ENCODE measurements at places on chromosomes 2 and 18. TPM values are rescaled to one million over a fixed set of nuclear protein-coding genes. Genes with fewer than 3 reads are reported as not detected.

GRCh38 chr2:74693213-74693612 is 39.2 kb downstream of the SEMA4F start:
- no peak for DNase-seq
- H3K27me3 ChIP-seq: no peaks in the 10 kb centered on the region

- H3K4me3 ChIP-seq: no peak overlapping the region
- no peaks in the 10 kb centered on the region for H3K27me3 ChIP-seq
- no peak for DNase-seq
- no peaks in the 10 kb centered on the region for H3K4me1 ChIP-seq
Measured at GRCh38 chr18:35582899-35583558, 1.5 kb downstream of the GALNT1 start.

DNA sequence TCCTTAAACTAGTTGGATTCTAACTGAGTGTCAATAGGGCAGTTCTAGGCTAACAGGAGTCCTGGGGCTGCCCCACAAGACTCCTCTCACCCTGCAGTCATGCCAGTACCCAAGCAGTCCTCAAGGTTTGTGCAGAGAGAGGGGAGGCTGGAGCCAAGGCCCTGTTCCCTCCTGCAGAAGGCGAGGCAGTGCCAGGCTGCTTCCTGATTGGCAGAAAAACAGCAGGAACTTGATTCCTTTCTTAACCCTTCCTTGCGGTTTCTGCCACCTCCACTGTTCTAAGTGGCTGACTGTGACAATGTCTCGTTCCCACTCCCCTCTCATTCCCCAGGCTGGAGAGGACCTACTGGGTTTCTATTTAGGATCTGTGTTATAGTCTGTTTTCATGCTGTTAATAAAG is 75.3 kb downstream of the LPIN1 start:
- H3K4me3 ChIP-seq: no peak overlapping the region
- H3K36me3 ChIP-seq: no peaks in the 10 kb centered on the region
- H3K4me1 ChIP-seq: no peaks in the 10 kb centered on the region
- H3K27me3 ChIP-seq: no peaks in the 10 kb centered on the region
- DNase-seq: no peak

RTP5 gene
- 0.16 TPM for total RNA-seq

MLPH gene
- 5.7 TPM for total RNA-seq

DNA sequence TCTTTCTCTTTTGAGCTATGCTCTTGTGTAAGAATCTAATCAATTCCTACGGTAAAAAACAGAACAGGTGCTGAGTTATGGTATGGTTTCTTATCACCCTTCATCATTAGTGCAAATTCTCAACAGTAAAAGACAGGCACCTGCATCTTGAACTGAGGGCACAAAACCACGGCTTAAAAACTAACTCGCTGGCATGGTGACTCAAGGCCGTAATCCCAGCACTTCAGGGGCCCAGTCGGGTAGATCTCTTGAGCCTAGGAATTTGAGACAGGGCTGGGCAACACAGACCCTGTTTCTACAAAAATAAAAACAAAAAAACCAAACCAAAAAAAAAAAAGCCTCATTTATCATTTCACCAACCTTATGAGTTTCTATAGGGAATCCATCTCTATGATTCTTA is 33.3 kb downstream of the THAP4 start:
- no peaks in the 10 kb centered on the region for H3K27me3 ChIP-seq
- no peaks in the 10 kb centered on the region for H3K4me1 ChIP-seq
- H3K36me3 ChIP-seq: peaks cover 28% of the 10 kb centered on the region
- H3K4me3 ChIP-seq: no peak overlapping the region
- no peak for DNase-seq
- H3K27ac ChIP-seq: no peak overlapping the region

- H3K36me3 ChIP-seq: no peaks in the 10 kb centered on the region
- no peak overlapping the region for H3K27ac ChIP-seq
- H3K27me3 ChIP-seq: no peaks in the 10 kb centered on the region
- H3K4me1 ChIP-seq: no peaks in the 10 kb centered on the region
- DNase-seq: no peak
Measured at GRCh38 chr2:65845442-65846182, 413.2 kb upstream of the SPRED2 start.

GRCh38 chr2:233059797-233060500 is at the start of gene INPP5D:
Gene INPP5D (plus strand): TSS chr2:233060342. CDS start chr2:233060479, 137 bp downstream.
- H3K4me3 ChIP-seq: peak within 1 kb of the TSS; percentile 2
- peak; percentile 70 for DNase-seq
- H3K4me1 ChIP-seq: peaks cover 8% of the 10 kb centered on the region
- peak within 1 kb of the TSS; percentile 65 for H3K27ac ChIP-seq
- no peaks in the 10 kb centered on the region for H3K27me3 ChIP-seq
- no peaks in the 10 kb centered on the region for H3K36me3 ChIP-seq

DNA sequence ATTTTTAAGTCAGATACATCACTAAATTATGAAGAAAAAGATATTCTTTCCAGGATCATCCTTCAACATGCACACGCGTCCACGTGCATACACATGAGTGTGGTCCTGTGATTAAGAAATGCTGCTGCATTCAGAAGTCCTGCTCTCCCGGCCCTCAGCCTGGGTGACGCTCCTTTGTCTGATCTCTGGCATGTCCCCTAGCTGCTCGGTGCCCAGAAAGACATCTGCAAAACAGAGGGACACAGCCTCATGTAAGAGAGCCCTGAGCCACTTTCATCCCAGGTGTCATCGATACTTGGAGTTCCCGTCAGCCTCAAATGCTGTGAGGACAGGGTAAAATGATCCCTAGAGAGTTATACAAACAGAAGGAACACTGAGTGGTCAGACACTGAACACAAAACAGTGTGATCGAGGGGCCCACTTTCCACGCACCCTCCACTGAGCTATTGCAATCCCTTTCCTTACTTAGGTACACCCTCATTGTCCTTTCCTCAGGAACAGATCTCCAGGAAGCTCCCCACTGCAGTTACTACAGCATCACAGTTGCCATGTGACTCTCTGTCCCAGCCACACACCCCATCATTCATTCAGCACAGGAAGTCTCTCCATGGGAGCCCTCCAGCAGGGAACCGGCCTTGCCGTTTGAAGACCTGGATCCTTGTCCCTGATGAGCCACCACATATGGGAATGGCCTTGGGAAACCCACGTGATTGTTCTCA is 32.1 kb downstream of the CRACDL start:
- no peak overlapping the region for H3K27ac ChIP-seq
- no peaks in the 10 kb centered on the region for H3K4me1 ChIP-seq
- H3K36me3 ChIP-seq: no peaks in the 10 kb centered on the region

- H3K27ac ChIP-seq: no peak overlapping the region
- no peaks in the 10 kb centered on the region for H3K36me3 ChIP-seq
- no peak overlapping the region for H3K4me3 ChIP-seq
- H3K27me3 ChIP-seq: no peaks in the 10 kb centered on the region
Measured at GRCh38 chr2:75483878-75484277, 76.9 kb downstream of the EVA1A start.

- no peaks in the 10 kb centered on the region for H3K36me3 ChIP-seq
- H3K27me3 ChIP-seq: no peaks in the 10 kb centered on the region
- no peak overlapping the region for H3K27ac ChIP-seq
- no peak for DNase-seq
- H3K4me3 ChIP-seq: no peak overlapping the region
- H3K4me1 ChIP-seq: no peaks in the 10 kb centered on the region
Measured at GRCh38 chr2:184517402-184517801, 80.9 kb upstream of the ZNF804A start.

- no peak overlapping the region for H3K4me3 ChIP-seq
- H3K27me3 ChIP-seq: no peaks in the 10 kb centered on the region
- H3K36me3 ChIP-seq: no peaks in the 10 kb centered on the region
- no peaks in the 10 kb centered on the region for H3K4me1 ChIP-seq
- no peak overlapping the region for H3K27ac ChIP-seq
- no peak for DNase-seq
Measured at GRCh38 chr2:147094077-147094476, 750.8 kb upstream of the ACVR2A start.

DNA sequence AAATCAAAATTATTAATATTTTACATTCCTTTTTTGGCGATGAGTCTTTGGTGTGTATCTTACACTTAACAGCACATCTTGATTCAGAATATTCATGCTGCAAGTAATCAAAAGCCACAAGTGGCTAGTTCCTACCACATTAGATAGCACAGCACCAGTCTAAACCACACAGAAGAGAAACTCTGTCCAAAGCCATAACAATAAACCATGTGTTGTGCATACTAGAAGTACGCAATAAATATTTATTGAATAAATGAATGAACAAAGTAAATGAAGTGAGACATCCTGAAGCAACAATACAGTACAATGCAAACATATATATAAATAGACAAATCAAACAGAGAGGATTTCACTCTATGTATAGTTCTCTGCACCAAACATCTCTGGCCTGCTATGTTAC is 287.3 kb downstream of the EXOC6B start:
- H3K27ac ChIP-seq: no peak overlapping the region
- H3K4me3 ChIP-seq: no peak overlapping the region
- H3K27me3 ChIP-seq: no peaks in the 10 kb centered on the region
- no peaks in the 10 kb centered on the region for H3K4me1 ChIP-seq
- DNase-seq: no peak

GRCh38 chr2:2024751-2025481 is 280.6 kb upstream of the PXDN start:
- no peak overlapping the region for H3K27ac ChIP-seq
- DNase-seq: no peak
- no peaks in the 10 kb centered on the region for H3K4me1 ChIP-seq
- no peaks in the 10 kb centered on the region for H3K27me3 ChIP-seq

- no peaks in the 10 kb centered on the region for H3K27me3 ChIP-seq
- no peaks in the 10 kb centered on the region for H3K36me3 ChIP-seq
- no peak overlapping the region for H3K27ac ChIP-seq
- no peak overlapping the region for H3K4me3 ChIP-seq
- H3K4me1 ChIP-seq: no peaks in the 10 kb centered on the region
Measured at GRCh38 chr2:51866361-51866760, 834.4 kb upstream of the NRXN1 start.

- DNase-seq: no peak
- H3K4me1 ChIP-seq: no peaks in the 10 kb centered on the region
- no peaks in the 10 kb centered on the region for H3K27me3 ChIP-seq
Measured at GRCh38 chr18:63795606-63796005, 20.4 kb downstream of the SERPINB7 start.

GRCh38 chr2:152864601-152865149 is 146.3 kb downstream of the ARL6IP6 start:
- H3K36me3 ChIP-seq: no peaks in the 10 kb centered on the region
- no peaks in the 10 kb centered on the region for H3K4me1 ChIP-seq
- no peak overlapping the region for H3K27ac ChIP-seq
- no peaks in the 10 kb centered on the region for H3K27me3 ChIP-seq
- DNase-seq: no peak

GRCh38 chr18:59357928-59358327 is 1.1 kb downstream of the LMAN1 start:
- peak overlapping the region; percentile 83 for H3K27ac ChIP-seq
- DNase-seq: no peak
- H3K4me1 ChIP-seq: peaks cover 17% of the 10 kb centered on the region
- no peaks in the 10 kb centered on the region for H3K27me3 ChIP-seq

SCYGR2 gene
- not detected for total RNA-seq

DNA sequence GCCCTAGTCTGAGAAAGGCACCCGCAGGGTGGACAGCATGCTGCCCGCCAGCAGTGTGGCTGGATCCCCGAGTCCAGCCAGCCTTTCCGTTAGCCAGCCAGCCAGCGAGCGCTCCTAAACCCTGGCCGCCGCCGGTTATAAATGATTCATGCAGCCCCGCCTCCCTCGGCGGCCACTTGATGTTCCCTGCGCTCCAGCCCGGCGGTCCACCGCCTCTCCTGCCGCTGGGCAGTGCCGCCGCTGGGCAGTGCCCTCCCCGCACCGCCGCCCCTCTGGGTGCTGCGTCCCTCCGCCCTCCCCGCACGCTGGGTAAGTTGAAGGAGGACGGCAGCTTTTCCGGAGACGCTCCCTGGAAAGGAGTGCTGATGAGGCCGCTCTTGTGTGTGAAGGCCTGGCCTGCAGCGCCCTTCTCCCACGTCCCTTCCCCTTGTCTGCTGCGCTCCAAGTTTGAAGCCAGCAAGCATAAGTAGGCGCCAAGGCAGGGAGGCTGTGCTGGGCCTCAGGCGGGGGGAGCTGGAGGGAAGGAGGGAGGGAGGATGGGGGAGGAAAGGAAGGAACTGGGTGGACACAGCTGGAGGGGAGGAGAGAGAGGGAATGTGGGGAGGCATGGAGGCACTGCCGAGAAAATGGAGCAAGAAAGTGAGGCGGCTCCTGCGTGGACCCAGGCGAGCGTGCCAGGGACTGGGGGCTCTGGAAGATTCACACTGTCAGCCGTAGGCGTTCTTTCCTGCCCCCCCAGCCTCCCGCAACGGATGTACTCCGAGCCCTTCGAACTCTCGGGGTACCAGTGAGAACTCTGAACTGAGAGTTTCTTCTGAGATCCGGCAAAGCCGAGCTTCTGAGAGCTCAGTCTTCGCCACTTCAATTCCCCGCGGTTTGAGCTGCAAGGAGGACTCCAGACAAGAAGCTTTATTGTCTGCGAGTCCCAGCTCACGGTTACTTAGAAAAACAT is 131.9 kb downstream of the GLI2 start:
- peak overlapping the region; percentile 91 for H3K27ac ChIP-seq
- H3K27me3 ChIP-seq: no peaks in the 10 kb centered on the region

- H3K36me3 ChIP-seq: no peaks in the 10 kb centered on the region
- no peak overlapping the region for H3K4me3 ChIP-seq
- H3K27ac ChIP-seq: no peak overlapping the region
- H3K27me3 ChIP-seq: no peaks in the 10 kb centered on the region
- DNase-seq: no peak
Measured at GRCh38 chr2:157264099-157264498, 6.6 kb downstream of the GALNT5 start.

GRCh38 chr18:24051031-24051947 is 36.7 kb downstream of the TTC39C start:
- H3K4me3 ChIP-seq: no peak overlapping the region
- H3K4me1 ChIP-seq: peaks cover 6% of the 10 kb centered on the region
- no peaks in the 10 kb centered on the region for H3K36me3 ChIP-seq
- no peaks in the 10 kb centered on the region for H3K27me3 ChIP-seq
- DNase-seq: no peak

INPP5D gene
- 20.8 TPM for total RNA-seq

DNA sequence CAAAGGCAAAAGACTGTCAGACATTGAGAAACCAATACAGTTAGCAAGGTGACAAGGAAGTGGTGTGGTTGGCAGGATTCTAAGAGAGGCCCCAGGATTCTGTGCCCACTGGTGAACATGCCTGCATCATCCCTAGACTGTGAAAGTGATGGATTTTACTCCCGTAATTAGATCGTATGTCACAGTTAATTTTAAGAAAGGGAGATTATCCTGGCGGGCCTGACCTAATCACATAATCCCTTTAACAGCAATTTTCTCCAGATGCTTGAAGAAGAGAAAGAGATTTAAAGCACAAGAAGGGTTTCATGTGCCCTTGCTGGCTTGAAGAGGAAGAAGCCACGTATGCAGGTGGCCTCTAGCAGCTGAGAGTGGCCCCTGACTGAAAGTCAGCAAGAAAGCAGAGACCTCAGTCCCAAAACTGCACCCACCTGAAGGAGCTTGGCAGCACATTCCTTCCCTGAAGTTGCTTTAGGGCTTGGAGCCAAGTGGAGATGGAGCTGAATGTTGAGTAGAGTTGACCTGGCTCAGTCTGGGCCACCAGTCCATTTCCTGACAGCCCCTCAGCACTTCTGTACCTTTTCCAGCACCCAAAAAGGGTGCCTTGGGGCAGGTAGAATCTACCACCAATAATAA is 49.1 kb downstream of the GTF3C3 start:
- H3K27me3 ChIP-seq: no peaks in the 10 kb centered on the region
- no peak overlapping the region for H3K27ac ChIP-seq
- no peaks in the 10 kb centered on the region for H3K4me1 ChIP-seq
- no peak for DNase-seq
- no peak overlapping the region for H3K4me3 ChIP-seq

- no peak overlapping the region for H3K4me3 ChIP-seq
- peaks cover 7% of the 10 kb centered on the region for H3K4me1 ChIP-seq
- peaks cover 4% of the 10 kb centered on the region for H3K36me3 ChIP-seq
- DNase-seq: no peak
- peaks cover 4% of the 10 kb centered on the region for H3K27me3 ChIP-seq
Measured at GRCh38 chr18:49495076-49495475, 8.0 kb upstream of the C18orf32 start.

Measured in sigmoid colon (tissue), 7 donors.